ENCODE measurements at places on chromosomes 13 and 19.

GRCh38 chr13:93903909-93904308 is 575.6 kb downstream of the DCT start:
- DNase-seq, result no peak

- DNase-seq, result no peak
Observed at GRCh38 chr13:27004866-27005265, 166.7 kb downstream of the USP12 start.

DNA sequence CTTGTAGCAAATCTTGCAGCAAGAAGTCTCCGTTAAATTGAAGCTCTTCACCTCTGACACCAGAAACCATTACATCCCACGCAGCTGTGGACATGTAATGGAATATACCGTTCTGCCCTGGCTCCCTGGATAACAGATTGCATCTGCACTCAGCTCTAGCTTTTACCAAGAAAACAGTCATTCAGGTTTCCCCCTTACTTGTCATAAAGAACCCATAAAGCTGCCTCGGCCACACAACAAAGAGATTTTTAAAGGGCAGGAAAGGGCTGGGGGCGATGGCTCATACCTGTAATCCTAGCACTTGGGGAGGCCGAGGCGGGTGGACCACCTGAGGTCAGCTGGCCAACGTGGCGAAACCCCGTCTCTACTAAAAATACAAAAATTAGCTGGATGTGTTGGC is 127.6 kb upstream of the RFC3 start:
- no peak for DNase-seq

DNA sequence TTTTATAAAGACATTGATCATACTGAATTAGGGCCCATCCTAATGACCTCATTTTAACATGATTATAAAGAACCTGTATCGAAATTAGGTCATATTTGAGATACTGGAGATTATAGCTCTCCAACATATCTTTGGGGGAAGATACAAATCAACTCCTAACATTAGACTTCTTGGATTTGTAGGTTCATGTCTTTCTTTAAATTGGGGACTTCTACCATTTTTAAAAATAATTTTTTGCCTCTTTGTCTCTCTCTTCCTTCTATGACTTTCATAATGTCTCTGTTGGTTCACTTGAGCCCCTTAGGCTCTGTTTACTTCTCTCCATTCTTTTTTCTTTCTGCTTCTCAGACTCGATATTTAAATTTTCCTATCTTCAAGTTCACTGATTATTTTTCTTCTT is 57.2 kb downstream of the RNF17 start:
- no peak for DNase-seq

DNA sequence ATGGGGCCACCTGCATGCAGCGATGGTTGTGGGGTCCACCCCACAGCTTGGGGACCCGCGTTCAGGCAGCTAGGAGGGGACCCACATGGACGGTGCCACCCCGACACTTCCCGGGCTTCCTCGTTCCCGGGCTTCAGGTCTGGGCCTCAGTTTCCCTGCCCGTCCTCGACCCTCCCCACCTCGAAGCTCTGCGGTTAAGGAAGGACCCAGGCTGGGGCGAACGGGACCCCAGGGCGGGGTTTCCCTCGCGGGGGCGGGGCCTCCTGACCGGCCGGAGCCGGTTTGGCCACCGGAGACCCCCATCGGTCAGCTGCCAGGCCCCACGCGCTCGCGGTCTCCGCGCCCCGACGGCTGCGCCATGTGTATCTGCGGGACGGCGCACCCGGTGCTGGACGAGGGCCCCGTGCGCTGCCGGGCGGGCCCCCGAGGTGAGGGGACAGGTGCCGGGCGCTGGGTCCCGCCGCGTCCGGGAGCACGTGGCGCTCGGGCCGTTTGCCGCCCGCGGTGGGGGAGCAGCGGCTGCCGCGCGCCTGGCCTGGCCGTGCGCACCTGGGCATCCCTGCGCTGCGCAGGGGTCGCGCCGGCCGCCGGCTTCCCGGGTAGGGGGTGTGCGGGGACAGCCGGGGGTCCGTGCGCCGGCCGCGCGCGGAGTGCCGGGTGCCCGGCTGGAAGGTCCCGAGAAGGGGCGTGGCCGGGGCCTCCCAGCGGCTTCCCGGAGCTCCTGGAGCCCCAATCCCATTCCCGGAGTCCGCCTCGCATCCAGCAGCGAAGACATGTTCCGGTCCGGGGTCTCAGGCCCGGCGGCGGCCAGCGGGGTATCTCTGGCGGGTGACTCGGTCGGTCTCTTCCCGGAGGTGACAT is 4.2 kb downstream of the ARHGAP45 start:
- DNase-seq, result no peak

GRCh38 chr19:43450545-43450997 is 14.8 kb downstream of the LYPD3 start:
- no peak for DNase-seq

DNA sequence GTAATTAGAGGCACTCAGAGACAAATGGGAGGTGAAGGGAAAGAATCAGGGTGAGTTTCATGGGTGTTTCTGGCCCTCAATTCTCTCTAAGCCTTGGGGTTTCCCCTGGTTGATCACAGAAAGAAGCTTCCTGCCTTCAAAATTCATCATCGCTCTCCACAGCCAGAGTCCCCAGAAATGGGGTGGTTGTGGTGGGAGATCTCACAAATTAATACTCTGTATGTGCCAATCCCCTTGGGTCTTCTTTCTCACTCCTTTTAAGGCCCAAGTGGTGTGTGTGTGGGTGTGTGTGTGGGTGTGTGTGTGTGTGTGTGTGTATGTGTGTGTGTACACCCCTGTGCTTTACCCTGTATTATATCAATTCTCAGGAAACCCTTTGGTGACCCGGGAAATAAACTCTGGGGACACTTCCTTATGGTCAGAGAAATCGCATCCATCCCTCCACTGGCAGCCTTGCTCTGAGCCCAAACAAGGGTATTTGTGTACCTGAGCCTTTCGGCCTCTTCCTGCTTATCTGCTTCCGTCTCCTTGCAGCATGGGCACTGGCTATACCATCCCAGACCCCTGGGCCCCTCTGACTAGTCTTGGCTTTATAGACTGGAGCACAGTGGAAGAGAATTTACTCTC is 2.8 kb upstream of the FCGBP start:
- DNase-seq, result no peak

DNA sequence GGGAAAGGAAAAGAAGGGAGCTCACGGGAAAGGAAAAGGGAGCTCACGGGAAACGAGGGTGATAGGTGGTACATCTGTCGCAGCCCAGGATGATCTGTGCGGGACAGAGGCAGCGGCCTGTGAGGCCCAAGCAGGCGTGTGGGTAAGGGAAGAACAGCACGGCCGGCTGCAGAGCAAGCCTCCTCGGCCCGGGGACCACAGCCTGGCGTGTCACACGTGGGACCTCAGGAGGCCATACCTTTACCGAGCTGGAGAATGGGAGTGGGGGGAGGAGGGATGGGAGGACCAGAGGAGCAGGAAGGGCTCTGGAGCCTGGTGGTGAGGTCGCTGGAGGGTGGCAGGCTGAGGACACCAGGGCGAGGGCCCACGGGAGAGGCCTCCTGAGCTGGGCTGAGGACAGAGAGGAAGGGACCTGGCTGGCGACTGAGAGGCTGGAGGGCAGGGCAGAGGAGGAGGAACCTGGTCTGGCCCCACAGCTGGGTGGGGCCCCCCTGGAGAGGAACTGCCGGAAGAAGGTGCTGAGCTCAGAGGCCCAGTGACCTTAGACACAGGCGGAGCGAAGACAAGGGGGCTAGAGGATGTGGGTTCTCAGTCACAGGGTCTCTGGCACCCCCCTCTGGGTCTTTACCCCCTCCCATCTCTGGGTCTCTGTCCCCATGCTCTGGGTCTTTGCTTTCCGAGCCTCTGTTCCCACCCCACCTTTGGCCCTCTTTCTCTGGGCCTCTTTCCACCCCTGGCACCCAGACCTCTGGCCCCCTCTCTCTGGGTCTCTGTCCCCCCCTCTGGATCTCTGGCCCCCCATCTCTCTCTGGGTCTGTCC is 2.9 kb upstream of the FTL start:
- peak; percentile 87 for DNase-seq

DNA sequence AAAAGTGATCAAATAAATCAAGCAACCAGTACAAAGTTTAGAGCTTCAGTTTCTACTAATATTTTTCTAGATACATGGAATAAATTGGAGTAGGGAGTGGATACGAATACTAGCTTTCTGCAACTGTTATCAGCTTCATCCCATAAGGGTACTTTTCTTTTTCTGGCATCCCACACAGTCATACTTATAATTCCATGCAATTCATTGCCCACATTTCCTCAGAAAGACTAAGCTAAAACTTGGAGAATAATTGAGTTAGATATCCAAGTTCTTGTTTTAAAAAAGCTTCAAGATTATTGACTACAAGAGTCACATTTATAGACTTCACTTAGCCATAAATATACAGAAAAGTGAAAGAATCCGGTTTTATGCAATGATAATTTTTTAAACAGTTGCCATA is 186.9 kb downstream of the OLFM4 start:
- DNase-seq, result no peak

GRCh38 chr13:82766732-82767321 is 1115.4 kb downstream of the SLITRK1 start:
- DNase-seq, result no peak

DNA sequence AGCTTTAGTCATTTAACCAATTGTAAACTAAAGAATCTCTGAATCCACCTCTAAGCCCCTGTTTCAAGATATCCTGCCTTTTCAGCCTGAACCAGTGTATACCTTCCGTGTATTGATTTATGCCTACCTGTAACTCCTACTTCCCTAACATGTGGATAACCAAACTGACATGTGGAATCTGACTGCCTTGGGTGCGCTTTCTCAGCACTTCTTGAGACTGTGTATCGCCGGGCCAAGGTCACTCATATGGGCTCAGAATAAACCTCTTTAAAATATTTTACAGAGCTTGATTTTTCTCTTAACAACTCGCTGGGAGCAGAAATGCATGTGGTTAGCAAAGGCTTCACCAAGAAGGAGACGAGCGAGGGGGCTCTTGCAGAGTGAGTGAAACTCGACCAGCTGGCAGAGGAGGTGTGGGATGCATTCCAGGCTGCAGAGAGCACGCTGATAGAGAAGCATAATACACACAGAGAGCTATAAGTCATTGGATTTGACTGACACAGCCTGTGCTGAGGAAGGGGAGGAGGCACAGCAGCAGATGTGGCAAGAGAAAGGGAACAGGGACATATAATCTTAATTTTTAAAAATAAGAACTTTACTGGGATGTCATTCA is 268.2 kb upstream of the MAB21L1 start:
- DNase-seq, result no peak

GRCh38 chr13:42970824-42971690 is 21.0 kb downstream of the EPSTI1 start:
- no peak for DNase-seq

DNA sequence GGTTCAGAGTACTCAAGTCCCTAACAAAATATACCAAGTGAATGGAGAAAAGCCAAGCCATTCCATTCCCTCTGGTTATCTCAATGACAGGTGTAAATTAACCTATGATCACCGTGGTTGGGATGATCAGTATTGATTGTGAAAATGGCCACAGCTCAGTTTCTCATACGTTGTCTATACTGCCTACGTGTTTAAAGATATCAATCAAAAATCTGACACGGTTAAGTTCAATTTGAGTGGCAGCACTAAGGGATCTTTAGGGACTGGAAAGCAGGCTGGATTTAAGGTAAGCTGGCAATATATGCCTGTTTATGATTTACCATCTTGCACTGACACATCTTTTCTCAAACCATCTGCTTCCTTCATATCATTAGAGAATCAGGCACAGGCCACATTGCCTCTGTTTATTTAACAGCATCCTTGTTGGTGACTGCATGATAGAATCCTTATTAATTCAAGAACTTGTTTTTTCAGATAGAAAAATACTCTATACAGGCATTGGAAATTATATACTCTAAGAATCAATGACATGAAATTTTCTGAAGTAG is 907.9 kb downstream of the PCDH9 start:
- DNase-seq, result no peak

GRCh38 chr13:20407759-20408158 is 117.9 kb downstream of the CRYL1 start:
- no peak for DNase-seq

GRCh38 chr13:32254916-32255723 is 60.0 kb downstream of the ZAR1L start:
- DNase-seq, result no peak

GRCh38 chr13:74868049-74868448 is 613.9 kb downstream of the TBC1D4 start:
- no peak for DNase-seq

GRCh38 chr19:46818812-46819211 is 30.4 kb upstream of the SLC1A5 start:
- no peak for DNase-seq

GRCh38 chr19:50817941-50818858 is 5.4 kb downstream of the KLK1 start:
- no peak for DNase-seq

DNA sequence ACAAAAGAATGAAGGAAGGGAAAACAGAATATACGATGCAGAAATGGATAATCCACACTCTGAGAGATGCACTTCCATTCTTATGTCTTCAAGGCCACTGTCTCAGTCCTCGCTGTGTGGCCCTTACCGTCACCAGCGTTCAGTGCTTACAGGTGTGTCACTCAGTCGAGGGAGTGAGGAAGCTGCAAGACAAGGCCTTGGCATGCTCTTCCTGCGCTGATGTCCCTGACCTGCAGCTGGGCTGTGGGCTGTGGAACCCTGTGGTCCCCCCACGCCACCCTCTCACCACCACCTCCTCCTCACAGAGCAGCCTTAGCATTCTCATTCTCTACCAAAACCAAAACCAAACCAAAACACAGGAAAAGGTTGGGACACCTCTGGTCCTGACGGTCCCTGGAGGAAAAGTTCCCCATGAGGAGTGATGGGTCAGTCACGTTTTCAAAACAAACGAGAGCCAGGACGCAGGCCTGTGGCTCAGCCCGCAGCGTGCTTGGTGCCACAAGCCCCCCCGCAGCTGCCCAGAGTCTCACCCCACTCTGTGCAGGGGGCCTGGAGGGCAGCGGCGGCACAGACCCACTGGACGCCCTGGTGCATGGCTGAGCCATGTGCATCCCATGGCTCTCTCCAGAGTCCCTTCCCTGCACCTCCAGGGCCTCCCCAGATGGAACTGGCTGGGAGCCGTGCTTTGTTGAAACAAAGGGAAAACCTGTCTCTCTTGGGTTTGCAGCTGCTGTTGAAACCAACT is 48.2 kb upstream of the GPR183 start:
- DNase-seq, result no peak

DNA sequence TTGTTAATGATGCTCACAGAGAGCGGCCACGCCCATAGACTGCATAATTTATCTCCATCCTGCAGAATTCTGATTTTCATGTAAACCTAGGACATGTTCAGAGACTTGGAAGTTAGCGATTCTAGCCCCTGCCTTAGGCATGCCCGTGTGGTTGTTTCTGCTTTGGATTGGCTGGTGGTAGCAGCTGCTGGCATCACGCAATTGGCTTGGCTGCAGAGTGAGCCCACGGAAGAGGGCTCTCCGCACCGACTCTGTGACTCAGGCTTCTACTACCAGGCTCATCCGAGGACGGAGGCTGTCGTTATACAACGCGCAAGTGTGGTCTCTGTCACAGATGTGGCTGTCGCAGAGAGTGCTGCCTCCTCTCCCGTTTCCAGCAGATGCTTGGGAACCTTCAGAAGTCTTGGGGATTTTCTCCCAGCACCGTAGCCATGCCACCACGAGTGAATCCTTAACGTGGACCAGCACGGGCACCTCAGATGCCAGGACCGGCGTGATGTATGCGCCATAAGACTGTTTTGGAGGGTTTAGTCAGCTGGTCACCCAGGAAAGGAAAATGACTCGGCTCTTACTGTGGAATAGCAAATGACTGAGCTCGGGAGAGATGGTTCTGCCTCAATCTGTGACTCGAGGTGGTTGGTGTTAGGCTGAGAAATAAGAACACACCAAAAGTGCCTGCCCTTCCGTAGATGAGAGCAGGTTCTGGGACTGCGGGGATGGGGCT is 61.0 kb upstream of the F7 start:
- no peak for DNase-seq
